HTR-8/SVneo (cell line): ENCODE measurements at places on chromosomes 16 and 17.

DNA sequence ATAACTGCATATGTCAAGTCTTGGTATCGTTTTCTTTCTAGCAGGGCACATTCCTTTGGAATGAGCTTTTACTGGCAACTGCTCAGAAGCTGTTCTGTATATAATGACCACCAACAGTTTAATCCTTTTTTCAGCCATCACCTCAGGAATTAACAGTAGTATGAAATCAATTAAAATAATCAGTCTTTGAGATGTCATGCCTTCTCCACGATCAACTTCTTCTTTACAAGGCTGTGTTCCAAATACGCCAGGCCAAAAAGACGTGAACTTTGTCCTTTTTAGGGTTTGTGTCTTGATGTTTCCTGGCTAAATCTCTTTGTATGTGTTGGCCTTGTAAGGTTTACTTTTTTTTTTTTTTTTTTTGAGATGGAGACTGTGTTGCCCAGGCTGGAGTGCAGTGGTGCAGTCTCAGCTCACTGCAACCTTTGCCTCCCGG is 54.9 kb downstream of the ABCC1 start:
- DNase-seq: peak; percentile 65

GRCh38 chr17:65750631-65751115 is 189.2 kb upstream of the AXIN2 start:
- peak; percentile 74 for DNase-seq

GRCh38 chr16:84511180-84511800 is 6.8 kb upstream of the MEAK7 start:
- DNase-seq: peak; percentile 84

DNA sequence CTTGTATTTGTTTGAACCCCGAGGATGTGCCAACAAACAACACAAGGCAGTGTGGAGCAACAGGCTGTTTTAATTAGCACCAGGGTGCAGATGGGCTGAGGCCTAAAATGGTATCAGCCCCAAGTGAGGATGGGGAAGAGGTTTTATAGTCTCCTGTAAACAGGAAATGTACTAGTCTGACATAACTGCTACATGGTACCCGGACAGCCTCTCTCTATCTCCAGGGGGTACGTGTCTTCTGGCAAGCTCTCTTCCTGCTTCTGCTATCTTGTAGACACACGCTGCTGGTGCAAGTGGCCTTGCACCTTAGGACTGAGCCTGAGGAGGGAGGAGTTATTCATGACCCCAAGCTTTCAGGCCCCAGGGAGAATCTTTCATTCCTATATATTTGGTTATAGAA is 2451.0 kb downstream of the TP53TG3F start:
- DNase-seq: no peak

GRCh38 chr17:83176623-83177583 is 97.5 kb downstream of the METRNL start:
- no peak for DNase-seq
